Right hindlimb (tissue), 1 donor: ENCODE measurements at places on chromosomes 1 and 21.
A peak's percentile ranks its signal among the peaks of the same experiment; 100 is the strongest.

DNA sequence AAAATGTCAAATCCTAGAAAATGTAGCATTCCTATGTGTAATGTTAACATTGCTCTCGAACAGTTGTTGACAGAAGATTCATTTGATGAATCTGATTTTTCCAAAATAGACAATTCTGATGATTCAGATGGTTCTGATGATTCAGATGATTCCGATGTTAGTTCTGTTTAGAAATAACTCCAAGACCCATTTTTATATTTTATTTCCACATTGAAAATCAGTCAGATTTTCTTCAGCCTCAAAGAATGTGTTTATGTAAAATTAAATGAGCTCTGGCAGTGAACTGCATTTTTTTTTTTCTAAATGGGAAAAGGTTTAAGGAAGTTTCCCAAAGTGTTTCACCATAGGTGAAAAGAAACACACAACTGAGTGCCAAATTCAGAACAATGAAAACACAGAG is 136.5 kb downstream of the TSEN15 start:
- DNase-seq = no peak

DNA sequence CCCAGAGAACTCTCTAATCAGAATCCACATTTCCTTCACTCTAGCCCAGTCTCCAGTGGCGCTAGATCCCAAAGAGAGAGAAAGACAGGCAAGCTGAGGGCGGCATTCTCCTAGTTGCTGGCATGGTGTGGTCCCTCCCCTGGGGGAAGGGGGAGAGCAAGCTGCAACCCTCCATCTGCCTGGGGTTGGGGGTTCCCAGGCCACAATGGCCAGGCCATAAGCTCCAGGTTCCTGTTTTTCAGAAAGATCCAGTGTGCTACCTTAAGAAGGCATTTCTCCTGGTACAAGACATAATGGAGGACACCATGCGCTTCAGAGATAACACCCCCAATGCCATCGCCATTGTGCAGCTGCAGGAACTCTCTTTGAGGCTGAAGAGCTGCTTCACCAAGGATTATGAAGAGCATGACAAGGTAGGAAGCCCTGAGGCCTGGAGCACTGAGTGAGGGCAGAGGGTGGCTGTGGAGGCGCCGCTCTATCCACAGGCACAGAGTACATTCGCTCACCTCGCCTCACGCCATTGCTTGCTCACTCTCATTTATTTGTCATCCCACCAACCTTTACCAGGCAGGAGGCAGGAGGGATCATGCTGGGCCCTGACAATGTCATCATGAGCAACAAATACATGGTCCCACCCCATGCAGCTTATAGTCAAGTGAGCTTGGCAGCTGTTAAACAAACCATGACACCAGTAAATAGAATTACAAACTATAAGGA is 6.6 kb downstream of the CSF1 start:
- no peak for DNase-seq

- DNase-seq = no peak
These were observed 92.1 kb upstream of the SLC44A3 start for GRCh38 chr1:94727846-94728715.

DNA sequence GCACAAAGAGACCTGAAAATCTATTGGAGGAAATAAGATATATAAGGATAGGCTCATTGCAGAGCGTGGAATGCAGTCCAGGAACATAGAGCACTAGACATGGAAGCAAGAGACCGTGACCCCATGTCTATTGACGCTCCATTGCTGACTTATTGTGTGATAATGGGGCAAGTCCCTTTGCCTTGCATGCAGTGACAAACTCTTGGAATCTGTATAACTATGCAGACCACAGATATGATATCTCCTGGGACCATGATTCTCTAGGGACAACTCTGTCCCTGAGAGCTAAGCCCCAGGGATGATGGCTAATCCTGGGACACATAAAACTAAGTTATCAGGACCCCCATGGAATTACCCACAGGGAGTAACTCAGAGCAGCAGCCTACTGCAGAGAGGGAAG is 73.1 kb upstream of the PRDX6 start:
- no peak for DNase-seq

GRCh38 chr1:210482945-210483617 is 154.4 kb downstream of the HHAT start:
- no peak for DNase-seq

- no peak for DNase-seq
These were observed 43.8 kb downstream of the CD53 start for GRCh38 chr1:110916669-110917306.

GRCh38 chr21:45613396-45613795 is 30.1 kb upstream of the PCBP3 start:
- no peak for DNase-seq

GRCh38 chr1:42017259-42017658 is 98.5 kb upstream of the HIVEP3 start:
- DNase-seq = no peak

GRCh38 chr1:64195081-64195395 is 8.4 kb upstream of the UBE2U start:
- DNase-seq = no peak

DNA sequence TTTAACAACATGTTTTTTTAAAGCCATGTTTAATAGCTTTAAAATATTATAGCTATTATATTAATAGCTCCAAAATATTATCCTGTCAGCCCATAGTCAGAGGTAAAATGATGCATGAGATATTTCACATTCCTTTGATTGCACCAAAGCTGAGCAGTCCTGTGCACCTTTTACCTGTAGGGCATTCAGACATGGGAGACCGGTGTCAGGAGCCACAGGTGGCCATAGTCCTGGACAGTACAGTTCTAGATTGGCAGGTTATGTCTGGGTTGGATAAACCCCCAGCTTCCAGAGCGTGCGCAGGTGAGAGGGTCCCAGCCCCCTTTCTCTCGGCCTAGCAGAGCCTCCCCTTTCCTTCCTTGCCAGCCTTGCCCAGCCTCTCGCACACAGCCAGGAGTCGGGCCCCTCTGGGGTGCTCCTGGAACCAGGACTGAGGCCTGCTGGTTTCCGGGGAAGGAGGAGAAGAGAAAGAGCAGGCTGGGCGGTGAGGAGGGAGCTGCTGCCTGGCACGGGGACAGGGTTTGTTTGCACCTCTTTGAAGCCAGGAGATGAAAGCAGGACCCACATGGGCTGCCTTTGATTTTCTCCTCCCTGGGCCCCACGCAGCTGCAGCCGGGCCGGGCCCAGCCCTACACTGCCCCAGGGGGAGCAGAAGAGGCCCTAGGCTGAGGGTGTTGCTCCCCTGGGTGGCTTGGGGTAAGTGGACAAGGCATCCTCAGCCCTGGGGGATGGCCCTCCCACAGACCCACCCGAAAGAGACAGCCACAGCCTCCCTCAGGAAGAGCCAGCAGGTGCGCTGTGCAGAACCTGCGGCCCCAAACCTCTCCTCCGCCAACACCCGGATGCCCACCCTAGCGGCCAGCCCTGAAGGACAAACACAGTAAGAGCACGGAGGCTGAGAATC is 75.2 kb upstream of the TARDBP start:
- DNase-seq = no peak

GRCh38 chr1:25427696-25428095 is 3.0 kb upstream of the MACO1 start:
- no peak for DNase-seq

GRCh38 chr1:6148497-6149241 is 31.5 kb downstream of the CHD5 start:
- DNase-seq = peak; percentile 49
